ENCODE measurements at places on chromosomes 1 and 21. TPM values are rescaled to one million over a fixed set of nuclear protein-coding genes. Genes with fewer than 3 reads are reported as not detected.

The CAMSAP2 gene
- total RNA-seq = 51.9 TPM

The CR1 gene
- total RNA-seq = 9.9 TPM

The PCSK9 gene
- 0.13 TPM for total RNA-seq

The ASPM gene
- 1.6 TPM for total RNA-seq

The CCDC17 gene
- 1.8 TPM for total RNA-seq

The SLC45A3 gene
- total RNA-seq = 4.8 TPM

Data from aorta (tissue), 5 donors.